Stomach (tissue), 19 donors: ENCODE measurements at places on chromosomes 13 and 19. TPM values are rescaled to one million over a fixed set of nuclear protein-coding genes. Genes with fewer than 3 reads are reported as not detected.

Gene MCEMP1
- total RNA-seq, result 7.0 TPM

Gene ANGPTL4
- total RNA-seq, result 19.8 TPM

Gene URAD
- not detected for total RNA-seq

Gene METTL21C
- total RNA-seq, result not detected

Gene PSG1
- total RNA-seq, result not detected

Gene CBY2
- total RNA-seq, result not detected

Gene SULT2A1
- not detected for total RNA-seq

Gene ZNF471
- 1.2 TPM for total RNA-seq

Gene LSR
- 20.4 TPM for total RNA-seq

Gene IL4I1
- total RNA-seq, result not detected

Gene CACNG8
- not detected for total RNA-seq

Gene KLK4
- total RNA-seq, result not detected

Gene ZNF534
- not detected for total RNA-seq

Gene PCSK4
- not detected for total RNA-seq

Gene SLC6A16
- 0.92 TPM for total RNA-seq

Gene FAAP24
- not detected for total RNA-seq

Gene SERTM1
- total RNA-seq, result not detected

Gene NXNL1
- total RNA-seq, result not detected

Gene CATSPERD
- not detected for total RNA-seq

Gene SETDB2
- total RNA-seq, result 3.5 TPM
